ENCODE measurements at places on chromosomes 13 and 19.
A peak's percentile ranks its signal among the peaks of the same experiment; 100 is the strongest.

DNA sequence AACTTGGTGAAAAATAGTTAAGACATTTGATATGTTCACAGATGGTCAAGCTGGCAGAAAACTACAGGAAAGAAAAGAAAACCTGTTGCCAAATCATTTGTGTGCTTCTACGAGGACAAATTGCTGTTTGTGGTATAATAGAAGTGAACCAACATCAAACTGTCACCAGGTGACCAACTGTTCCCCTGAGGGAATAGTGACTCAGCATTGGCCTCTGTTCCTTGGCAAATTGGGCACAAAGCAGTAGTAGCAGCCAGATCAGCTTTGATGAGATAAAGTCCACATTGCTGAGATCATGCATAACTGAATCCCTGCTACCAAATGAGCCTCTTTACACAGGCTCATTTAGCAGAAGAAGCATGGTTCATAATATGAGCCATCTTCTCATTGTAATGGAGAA, 103.5 kb downstream of the POSTN start:
- DNase-seq, result no peak

DNA sequence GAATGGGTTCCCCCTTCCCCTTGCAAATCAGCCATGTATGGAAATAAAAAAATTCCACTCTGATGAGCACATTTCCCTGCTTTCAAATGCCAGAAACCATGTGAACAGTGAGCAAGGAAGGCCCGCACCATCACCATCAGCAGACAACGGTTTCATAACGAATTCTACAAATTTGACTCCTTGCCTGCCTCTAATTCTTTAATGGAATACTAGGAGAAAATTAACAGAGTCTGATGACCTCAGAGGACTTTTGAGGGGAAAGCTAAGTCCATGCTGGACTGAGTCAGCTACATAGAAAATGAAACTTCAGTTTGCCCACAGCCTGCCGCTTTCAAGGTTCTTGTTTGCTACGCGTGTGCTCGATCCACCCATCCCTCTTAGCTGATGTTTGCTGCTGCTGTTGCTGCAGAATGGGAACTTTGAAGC, 46.7 kb upstream of the KL start:
- peak; percentile 38 for DNase-seq

- no peak for DNase-seq
These were observed 146.4 kb upstream of the RFC3 start for GRCh38 chr13:33671560-33671959.

- no peak for DNase-seq
These were observed 1495.1 kb downstream of the UQCRFS1 start for GRCh38 chr19:27717825-27718224.

DNA sequence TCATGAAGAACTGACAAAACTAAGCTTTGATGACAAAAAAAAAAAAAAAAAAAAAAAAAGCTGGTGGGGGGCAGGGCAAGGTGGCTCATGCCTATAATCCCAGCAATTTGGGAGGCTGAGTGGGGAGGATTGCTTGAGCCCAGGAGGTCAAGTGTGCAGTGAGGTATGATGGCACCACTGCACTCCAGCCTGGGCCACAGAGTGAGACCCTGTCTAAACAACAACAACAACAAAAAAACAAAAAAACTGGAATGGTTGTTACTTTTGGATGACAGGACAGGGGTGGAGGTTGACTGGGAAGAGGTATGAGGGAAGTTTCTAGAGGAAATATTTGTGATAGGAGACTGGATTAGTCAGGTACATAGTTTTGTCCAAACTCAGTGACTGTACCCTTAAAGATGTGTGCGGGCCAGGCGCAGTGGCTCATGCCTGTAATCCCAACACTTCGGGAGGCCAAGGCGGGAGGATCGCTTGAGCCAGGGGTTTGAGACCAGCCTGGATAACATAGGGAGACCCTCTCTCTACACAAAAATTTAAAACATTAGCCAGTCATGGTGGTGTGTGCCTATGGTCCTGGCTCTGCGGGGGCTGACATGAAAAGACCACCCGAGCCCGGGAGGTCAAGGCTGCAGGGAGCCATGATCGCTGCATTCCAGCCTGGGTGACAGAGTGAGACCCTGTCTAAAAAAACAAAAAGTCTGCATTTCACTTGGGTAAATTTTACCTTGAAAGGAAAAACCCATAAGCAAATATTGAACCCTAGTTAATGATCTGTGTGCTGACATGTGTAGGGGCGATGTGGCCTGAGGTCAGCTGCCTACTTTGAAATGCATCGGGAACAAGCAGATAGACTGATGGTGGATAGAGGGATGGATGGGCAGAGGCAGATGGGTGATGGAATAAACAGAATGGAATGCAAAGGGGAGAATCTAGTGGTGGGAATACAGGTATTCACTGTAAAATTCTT, 37.0 kb downstream of the CERS4 start:
- DNase-seq, result no peak

- DNase-seq, result no peak
These were observed 16.8 kb downstream of the NFIC start for GRCh38 chr19:3383121-3383722.

- DNase-seq, result peak; percentile 94
These were observed at the start of gene PHF11 for GRCh38 chr13:49495783-49496762. TSS of gene PHF11 (plus strand) at chr13:49495953. CDS start at chr13:49496002, 49 bp downstream.

- no peak for DNase-seq
These were observed 46.9 kb downstream of the SOX1 start for GRCh38 chr13:112113851-112114250.

DNA sequence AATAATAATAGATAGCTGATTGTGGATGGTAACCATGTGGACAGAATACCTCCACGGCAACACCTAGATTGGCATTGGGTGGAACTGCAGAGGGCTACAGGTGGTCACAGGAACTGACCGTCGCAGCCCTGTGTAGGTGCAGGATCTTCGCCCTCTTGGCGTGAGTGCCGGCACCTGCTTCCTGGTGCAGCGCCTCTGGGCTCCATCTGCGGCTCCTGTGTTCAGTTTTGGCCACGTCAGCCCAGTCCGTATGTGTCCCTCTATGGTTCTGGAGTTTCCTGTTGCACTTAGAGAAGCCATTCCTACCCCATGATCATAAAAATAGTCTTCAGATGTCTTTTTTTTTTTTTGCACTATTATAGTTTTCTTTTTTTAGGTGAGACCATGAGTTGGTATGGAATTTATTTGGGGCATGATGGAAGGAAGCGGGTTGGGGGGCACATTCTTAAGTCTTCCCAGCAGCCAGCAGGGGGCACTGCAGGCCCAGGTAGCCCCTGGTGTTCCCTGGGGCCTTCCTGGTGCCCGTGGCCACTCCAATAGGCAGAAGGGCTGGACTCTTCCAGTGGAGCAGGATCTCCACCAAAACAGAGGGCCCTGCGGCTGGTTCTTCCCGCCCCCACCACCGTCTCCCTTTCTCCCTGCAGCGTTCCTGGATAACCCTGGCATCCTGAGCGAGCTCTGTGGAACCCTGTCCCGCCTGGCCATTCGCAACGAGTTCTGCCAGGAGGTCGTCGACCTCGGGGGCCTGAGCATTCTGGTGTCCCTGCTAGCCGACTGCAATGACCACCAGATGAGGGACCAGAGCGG, 10.1 kb upstream of the SLC25A42 start:
- peak; percentile 45 for DNase-seq

GRCh38 chr13:106295971-106296370, 239.5 kb downstream of the EFNB2 start:
- no peak for DNase-seq

DNA sequence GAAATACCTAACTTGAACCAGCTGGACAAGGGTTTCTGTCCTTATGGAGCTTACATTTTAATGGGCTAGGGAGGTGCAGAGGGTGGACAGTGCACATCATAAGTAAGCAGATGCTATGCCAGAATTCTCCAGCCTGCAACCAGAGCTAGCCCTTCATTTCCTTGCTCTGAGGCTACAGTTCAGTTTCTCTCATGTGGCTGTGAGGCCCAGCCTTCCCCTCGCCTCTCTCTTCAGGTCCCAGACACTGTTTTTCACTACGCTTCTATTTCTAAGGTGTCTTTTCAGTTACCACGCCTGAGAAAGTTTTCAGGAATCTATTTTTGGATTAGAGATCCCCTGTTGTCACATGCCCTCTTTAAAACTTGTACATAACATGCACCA, 141.9 kb downstream of the PCCA start:
- no peak for DNase-seq

- no peak for DNase-seq
These were observed 2.4 kb downstream of the CCDC194 start for GRCh38 chr19:17391371-17392151.
